Activated CD8-positive, alpha-beta memory T cell treated with anti-CD3 and anti-CD28 coated beads for 1 hour (primary cell): ENCODE measurements at places on chromosomes 2 and 18.

DNA sequence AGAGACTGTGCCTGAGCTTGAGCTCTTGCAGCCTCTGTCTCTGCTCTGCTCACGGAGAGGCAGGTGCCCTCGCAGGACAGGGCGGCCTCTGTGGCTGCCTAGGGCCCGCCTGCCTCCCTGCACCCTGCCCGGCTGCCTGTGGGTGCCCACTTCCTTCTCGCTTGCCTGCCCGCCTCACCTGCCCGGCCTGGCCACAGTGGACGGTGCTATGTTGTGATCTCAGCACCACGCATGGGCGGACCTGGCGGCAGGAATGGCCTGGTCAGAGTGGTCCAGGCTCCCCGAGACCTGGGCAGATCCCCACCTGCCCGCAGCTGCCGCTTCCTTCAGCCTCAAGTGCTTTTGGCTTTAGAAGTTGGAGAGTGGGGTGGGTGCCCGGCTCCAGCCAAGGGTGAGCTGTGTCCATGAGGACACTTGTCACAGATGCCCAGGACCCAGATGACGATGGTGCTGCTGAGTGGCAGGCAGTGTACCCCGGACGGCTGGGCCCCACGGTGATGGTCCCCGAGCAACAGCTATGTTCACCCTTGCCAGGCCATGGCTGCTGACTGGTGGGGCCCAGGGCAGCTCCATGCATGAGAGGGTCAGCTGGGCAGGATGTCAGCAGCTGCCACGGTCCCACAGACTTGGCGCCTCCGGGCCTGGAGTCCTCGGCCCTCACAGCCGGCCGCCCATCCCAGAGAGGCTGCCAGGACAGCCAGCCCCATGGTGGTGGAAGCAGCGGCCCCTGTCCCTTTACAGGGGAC is 25.3 kb downstream of the RTP5 start:
- no peak for DNase-seq

DNA sequence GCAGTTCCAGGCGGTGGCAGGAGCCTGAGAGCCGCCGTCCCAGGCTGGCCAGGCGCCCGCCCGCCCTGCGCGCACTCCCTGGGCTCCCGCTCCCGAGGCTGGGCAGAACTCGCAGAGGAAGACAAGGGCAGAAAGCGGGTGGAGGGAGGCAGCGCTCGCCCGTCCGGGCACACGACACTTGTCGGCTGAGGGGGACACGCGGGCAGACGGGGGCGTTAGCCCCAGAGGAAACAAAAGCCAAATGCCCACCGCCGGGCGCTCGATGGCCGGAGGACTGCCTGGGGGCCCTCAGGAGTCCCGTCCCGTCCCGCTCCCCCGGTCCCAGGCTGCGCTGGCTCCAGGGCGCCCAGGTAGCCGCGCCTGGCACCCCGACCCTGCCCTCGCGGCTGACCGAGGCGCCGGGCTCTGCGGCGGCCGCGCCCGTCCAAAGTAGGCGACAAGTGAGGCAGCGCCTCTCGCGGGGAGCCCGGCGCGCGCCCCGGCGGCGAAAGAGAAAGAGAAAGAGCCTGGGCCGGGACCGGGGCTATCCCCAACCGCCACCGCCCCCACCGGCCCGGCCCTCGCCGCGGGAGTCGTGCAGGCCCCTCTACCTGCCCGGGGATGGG is 491 bp downstream of the L3MBTL4 start:
- DNase-seq: no peak

DNA sequence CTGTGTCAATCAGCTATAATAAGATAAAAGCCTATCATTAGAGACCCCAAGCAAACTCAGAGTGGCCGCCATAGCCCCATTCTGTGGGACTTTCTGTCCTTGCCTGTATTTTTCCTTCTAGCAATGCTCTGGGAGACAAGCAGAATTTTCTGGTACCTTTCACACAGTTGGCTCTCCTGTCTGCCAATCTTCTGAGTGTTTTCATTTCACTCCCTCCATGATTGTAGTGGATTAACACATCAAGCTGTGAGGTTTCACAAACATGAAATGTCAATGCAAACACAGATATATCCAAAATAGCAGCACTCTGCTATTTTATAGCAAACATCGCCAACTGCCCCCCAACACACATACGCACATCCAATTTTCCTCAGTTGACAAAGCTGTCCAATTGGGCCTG is 64.9 kb downstream of the C1D start:
- DNase-seq: no peak

GRCh38 chr2:36507408-36507812 is 90.6 kb downstream of the FEZ2 start:
- no peak for DNase-seq

GRCh38 chr18:62324917-62325805 is at the start of gene TNFRSF11A:
TSS of gene TNFRSF11A (plus strand) at chr18:62325310. CDS start at chr18:62325353, 43 bp downstream.
- no peak for DNase-seq

DNA sequence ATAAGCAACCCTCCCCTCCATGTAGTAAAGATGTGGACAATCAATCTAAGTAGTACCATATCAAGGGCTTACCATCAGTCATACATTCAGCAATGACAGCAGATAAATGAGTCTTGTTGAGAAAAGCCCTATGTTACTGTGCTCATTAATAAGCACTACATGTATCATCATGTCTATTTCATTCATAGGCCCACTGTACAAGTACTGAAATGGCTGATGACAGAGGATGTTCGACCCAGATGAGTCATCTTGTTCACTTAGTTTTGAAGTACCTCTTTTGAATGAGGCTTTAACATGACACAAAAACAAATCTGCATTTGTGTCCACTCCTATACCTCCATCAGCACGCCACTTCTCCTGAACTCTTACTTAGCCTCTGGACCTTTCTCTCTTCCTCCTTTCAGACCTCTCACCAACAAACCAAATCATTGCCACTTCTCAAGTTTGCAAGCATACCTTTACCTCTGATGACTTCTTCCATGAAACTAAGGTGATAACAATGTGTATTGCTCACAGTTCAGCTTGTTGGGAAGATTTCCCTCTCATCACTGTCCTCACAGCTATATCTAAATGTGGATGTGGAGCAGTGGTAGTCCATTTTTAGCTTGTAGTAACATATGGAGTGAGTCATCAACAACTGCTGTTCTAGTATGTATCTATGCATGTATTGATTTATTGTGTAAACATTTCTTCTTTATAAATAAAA is 921.0 kb upstream of the SLC39A10 start:
- no peak for DNase-seq

- no peak for DNase-seq
Observed at GRCh38 chr2:176997792-176998169, 214.8 kb upstream of the HNRNPA3 start.

- peak; percentile 4 for DNase-seq
Observed at GRCh38 chr2:1550658-1551316, 137.5 kb downstream of the TPO start.

GRCh38 chr2:47554311-47554905 is 151.5 kb downstream of the MSH2 start:
- DNase-seq: no peak

- DNase-seq: no peak
Observed at GRCh38 chr2:222290736-222291484, 7.9 kb downstream of the PAX3 start.

DNA sequence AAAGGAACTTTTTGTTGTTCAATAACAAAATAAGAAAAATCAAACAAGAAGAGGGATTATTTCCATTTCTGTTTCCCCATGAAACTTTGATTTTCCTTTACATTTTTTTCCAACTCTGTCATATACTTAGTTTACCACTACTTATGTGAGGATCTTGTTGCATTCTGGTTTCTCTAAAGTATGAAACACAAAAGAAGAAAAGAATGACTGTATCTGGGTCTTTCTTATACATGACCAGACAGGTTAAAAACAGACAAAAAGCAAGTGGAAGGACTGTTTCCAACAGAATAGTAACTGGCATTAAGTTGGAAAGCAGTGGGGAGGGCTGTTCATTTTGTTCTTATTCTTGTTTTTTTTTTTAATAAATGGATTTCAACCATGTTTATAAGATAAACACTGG is 1207.8 kb upstream of the FAM98A start:
- DNase-seq: no peak

DNA sequence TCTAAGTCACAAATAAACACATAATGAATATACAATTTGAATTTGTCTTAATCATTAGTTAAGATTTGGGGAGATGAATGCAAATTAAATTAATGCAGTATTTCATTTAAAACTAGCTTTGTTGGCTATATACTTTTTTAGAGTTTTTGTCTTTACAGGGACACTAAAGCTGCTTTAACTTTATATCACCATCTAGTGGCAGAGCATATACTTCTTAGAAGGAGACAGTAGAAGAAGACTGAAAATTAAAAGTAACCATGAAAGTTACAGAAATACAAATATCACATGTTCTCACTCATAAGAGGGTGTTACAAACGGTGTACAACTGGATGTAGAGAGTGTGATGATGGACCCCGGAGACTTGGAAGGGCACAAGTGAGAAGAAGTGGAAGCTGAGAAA is 268.3 kb upstream of the NETO1 start:
- DNase-seq: no peak

- peak; percentile 66 for DNase-seq
Observed at GRCh38 chr18:79395761-79396404, at the start of gene NFATC1. TSS of gene NFATC1 (plus strand) at chr18:79395930. CDS start at chr18:79396225, 295 bp downstream.

DNA sequence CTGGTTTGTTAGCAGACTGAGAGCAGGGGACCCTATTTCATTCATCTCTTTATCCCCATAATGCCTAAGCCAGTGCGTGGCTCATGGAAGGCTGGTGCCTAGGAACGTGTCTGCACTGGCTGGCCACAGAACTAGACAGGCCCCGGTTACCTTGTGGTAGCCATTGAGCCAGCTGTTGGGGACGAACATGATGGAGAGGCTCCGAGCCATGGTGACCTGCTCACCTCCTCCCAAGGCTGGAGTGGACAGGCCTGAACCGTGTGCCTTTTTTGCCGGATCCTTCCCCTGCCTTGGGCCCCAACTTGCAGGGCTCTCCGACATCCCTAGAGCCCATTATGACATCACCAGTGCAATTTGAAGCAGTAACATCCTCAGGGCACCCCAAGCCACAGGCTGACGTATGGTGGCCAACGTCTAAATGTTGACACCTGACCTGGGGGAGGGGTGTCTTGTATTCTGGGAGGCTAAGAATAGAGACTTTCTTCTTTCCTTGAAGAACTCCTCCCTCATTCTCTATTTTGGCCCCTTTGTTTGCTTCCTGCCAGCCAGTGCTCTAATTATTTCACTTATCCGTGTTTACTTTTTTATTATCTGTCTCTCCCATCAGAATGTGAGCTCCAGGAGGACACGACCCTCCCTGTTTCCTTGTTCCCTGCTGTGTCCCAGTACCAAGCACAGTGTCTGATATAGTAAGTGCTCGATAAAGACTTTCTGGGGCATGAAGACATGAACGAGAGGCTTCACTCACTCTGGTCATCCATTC is 12.2 kb upstream of the DNPEP start:
- DNase-seq: no peak

- no peak for DNase-seq
Observed at GRCh38 chr18:27608174-27608573, 423.1 kb upstream of the CHST9 start.

GRCh38 chr2:196274387-196274809 is 103.0 kb upstream of the STK17B start:
- DNase-seq: no peak

DNA sequence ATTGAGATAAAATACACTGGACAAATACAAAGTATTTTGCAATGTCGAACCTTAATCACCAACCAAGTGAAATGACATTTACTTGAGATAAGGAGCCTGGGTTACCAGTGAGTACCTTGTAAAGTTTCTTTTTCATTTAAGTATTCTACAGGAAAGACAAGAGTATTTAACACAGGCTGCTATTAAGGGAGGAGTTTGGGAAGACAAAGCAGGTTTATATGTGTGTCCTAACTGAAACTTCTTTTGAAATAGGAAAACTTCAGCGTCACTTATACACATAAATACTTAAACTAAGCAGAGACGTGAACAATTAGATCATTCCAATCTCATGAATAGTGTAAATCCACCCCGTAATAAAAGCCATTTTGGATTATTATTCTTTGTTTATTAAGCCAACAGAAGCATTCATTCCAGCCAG is 126.7 kb upstream of the CYP26B1 start:
- no peak for DNase-seq

DNA sequence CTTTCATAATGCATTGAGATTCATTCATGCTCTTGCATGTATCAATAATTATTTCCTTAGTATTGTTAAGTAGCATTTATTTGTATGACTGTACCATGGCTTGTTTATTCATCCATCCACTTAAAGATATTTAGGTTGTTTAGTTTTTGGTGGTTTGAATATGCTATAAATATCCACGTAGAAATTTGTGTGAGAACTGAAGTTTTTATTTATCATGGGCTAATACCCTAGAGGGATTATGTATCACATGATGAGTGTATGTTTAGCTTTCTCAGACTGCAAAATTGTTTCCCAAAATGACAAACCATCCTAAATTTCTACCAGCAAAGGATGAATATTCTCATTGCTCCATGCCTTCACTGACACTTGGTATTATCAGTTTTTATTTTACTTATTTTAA is 55.2 kb downstream of the CSRNP3 start:
- no peak for DNase-seq

DNA sequence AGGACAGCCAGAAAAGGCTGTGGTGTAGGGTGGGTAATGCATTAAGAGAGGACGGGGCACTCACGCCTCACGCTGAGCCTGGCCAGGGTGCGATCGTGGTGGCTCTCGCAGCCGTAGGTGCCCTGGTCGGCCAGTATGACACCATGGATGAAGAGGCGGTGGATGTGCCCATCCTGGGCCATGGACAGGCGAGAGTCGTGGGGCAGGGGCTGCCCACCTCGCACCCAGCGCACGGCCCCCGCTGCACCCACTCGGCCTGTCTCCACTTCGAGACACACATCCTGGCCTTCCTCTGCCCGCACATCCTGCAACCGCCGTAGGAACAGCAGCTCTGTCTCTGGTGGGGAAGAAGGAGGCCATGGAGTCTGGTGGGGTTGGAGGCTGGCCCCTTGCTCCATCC is 12.1 kb downstream of the TMEM198 start:
- DNase-seq: no peak

DNA sequence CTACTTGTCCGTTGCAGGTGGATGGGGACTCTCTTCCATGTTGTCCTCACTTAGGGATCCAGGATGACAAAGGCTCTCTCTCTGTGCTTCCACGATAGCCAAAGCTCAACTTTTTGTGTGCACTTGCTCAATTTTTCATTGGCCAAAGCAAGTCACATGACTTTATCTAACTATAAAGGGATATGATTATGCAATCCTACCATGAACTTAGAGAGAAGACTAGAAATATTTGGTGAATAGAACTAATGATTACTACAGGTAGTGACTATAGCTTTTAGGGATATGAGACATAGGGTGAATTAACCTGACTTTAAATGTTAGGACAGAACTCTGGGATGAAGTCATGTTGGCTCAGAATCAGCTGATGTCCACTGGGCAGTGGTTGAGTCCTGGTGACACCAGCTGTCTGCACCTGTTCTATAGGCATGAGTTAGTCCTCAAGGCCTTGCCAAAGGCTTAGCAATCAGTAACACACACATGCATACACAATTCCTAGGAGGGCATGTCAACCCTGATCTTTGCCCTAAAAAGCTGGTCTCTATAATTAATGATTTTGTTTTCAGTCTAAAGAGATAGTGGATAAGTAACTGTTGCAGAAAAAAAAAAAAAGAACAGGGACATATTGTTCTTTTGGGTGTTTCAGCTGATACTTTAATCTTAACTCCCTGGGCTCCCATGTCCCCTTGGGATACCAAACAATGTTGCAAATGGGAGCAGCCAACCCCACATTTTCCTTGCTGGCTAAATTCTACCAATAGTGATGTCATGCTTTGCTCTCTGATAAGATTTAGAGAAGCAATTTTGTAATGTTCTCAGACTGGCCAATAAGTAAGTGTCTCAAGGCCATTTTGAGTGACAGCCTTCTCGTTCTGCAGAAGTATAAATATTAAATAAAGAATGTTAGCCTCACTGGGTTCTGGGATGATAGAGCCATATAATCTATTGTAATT is 12.5 kb upstream of the HK2 start:
- no peak for DNase-seq

GRCh38 chr2:106020821-106021661 is 173.1 kb downstream of the UXS1 start:
- DNase-seq: no peak
